Stimulated activated CD8-positive, alpha-beta memory T cell treated with anti-CD3 and anti-CD28 coated beads, Interleukin-2, amount 100 ng/mL, for 1 hour (primary cell): ENCODE measurements at places on chromosomes 5 and 9.

DNA sequence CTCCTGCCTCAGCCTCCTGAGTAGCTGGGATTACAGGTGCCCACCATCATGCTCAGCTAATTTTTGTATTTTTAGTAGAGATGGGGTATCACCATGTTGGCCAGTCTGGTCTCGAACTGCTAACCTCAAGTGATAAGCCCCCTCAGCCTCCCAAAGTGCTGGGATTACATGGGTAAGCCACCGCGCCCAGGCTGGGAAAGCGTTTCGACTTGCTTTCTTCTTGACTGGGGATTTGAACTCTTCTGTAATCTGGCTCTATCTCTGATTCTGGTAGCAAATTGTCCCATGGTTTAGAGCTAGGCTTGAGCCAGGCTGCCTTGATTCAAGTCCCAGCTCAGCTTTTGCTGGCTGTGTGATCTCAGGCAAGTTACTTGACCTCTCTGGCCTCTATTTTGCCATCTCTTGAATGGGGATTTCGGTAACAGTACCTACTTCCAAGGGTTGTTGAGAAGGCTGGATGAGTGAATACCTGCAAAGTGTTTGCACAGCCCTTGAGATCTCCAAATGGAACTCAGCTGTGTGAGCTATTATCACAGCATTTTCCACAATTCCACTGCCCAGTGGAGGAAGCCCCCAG is 20.5 kb upstream of the MVB12B start:
- no peak for DNase-seq

DNA sequence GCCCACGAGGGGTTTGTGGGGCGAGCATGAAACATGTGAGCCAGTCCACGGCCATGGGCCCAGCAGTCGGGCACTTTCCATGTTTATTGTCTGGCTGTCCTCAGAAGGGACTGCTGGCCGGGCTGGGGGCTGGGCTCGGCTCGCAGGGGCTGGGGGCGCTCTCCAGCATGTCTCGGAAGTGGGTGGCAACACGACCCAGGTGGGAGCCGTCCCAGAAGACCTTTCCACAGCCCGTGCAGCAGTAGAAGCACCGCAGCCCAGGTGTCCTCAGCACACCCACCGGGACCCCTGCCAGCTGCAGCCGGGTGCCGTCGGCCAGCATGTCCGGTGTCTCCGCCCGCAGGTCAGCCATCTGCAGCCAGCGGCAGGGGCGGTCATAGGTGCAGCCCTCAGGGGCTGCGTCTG is 4.8 kb upstream of the NRARP start:
- no peak for DNase-seq

DNA sequence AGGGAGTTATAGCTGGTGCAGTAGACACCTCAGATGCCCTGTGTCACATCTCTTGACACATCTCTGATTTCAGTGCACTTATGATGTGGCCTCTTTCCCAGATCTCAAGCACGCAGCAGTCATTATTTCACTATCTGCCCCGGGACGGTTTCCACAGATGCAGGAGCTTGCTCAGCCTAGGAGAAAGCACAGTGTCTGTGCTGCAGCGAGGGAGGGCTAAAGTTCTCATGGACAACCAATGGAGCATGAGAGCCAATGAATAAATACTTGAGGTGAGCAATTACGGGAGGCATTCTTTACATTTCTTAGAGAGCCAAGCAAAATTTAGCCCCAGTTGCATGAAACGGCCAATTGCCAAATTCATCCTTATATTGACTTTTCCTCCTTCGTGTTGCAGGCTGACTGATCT is 7.4 kb upstream of the MOB3B start:
- no peak for DNase-seq

GRCh38 chr5:151267491-151268260 is 14.7 kb downstream of the GM2A start:
- DNase-seq, result no peak

DNA sequence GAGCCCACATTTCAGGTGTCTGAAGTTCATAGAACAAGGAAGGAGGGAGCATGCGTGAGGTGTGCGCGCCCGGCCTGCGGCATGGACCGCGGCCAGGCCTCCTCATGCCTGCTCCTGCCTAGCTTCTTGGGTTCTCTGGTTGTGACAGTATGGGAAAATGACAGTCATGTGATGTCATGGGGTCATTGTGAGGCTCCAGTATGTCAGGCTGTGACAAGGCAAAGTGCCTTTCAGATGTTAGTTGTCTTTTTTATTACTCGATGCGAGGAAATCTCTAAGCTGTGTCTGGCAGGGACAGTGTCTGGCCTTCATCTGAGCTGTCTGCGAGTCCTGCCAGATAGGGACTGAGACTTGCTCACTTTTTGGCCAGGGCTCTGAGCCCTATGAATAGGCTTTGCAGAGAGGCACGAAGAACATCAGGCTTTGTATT is 13.3 kb downstream of the UCK1 start:
- no peak for DNase-seq

DNA sequence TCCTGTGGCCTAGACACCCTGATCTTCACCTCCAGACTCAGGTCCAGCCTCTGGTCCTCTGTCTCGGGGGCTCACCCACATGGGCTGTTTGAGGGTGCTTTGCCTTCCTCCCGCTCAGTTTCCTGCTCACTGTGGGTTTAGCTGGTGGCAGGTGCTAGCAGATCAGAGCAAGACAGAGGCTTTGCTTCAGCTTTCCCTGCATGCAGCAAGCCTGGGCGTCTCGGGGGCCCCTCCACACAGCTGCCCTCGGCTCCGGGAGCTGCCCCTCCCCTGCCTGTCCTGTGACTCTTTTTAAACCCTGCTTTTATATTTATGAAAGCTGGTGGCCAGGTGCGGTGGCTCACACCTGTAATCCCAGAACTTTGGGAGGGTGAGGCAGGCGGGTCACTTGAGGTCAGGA is 14.6 kb downstream of the MRPL36 start:
- DNase-seq, result no peak
